DMS 273 treated with DMSO at 0.1 percent for 48 hours (cell line): ENCODE measurements at places on chromosomes 5 and 9.

DNA sequence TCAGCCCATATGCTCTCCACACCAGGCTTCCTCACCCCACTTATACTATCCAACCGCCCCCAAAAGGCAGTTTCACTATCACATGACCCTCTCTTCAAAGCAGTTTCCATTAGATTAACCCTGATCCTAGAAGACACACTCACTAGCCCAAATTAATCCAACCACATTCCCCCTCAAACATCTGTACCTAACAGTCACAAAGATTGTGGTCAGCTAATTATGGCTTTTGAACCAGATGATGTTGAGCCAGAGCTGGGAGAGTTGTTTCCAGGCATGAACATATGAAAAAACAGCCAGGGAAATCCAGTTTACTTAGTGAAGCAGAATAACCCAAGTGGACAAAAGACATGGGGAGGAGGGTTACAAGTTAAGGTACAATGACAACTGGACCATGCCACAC, 131.2 kb downstream of the SPOCK1 start:
- DNase-seq, result no peak

DNA sequence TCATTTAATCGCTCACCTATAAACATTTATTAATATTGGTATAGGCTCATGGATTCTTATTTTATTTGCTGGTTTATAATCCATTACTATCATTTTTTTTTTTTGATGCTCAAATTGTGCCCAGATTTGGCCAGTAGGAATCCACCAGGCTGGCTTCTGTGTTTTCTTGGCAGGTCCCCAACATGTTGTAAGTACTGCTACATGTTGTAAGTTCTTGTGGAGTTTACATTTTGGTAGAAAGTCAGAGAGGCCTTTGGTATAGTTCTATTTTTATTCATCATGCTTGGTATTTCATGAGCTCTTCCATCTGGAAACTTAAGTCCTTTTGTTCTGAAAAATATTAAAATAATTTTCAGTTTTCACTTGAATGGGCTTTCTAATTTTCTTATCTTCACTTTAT, 47.1 kb downstream of the MAT2B start:
- DNase-seq, result no peak

DNA sequence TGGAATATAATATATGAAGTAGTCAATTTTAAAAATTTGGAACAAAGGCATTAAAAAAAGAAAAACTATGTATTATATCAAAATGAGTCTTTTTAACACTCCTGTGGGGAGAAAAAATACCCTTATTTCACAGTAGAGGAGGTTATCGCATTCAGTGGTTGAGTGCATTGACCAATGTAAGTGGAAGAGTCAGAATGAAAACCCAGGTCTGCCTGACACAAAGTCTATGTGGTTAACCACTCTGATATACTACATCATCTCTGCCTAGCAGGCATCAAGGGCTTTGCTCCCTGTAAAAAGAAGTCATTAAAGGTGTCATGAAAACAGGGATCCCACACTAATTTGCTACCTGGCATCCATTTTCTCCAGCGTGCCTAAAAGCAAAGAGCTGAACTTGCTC, 417.2 kb upstream of the C9orf72 start:
- DNase-seq, result no peak

DNA sequence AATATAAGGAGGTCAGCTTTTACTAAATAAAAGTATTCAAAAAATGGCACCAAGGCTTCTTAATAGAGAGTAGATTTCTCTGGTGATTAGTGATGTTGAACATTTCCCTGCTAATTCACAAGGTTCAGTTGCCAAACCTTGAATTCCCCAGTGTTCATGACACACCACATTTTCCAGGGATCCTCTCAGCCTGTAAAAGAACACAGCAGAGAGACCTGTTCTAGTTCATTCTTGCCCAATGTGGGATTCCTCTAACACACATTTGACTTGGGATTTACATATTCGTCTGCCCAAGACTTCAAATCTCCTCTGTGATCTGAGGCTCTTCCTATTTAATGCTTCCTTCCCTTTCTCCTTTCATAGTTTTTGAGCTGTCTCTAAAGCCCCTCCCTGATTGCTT, 273.2 kb upstream of the CDH9 start:
- no peak for DNase-seq

- no peak for DNase-seq
Observed at GRCh38 chr5:2335733-2336515, 415.6 kb downstream of the IRX2 start.

DNA sequence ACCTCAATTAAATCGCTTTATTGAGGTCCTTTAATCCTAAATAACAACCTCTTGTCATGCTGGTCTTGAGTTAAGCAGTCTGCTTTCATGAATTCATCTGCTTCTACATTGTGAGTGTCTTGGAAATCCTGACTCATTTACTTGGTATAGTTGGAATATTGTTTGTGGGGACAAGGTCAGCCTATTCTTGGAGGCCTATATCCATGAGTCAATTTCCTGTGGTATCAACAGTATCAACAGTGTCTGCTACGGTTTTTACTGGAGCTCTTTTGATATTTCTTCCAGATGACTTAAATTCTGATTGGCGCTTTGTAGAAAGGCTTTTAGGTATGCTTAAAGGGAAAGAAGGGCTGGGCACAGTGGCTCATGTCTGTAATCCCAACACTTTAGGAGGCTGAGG, 71.2 kb upstream of the PARP8 start:
- no peak for DNase-seq

- DNase-seq, result no peak
Observed at GRCh38 chr9:97487861-97488260, 13.6 kb upstream of the TMOD1 start.

DNA sequence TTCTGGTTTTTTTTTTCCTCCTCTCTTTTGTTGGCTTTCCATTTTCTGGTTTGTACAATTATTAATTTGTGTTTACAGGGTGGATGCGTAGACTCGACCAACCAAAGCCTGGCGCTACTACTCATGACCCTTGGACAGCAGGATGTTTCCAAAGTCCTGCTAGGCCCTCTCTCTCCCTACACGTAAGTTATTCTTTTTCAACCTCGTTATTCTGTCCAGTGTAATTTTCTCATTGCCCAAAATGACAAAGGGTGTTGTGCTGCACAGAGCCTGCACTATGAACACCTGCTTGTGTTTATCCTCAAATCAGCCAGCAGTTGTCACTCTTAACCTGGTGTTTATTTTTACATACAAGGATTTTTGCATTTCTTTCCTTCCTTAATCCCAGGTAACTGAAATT, 56.6 kb downstream of the RCL1 start:
- DNase-seq, result no peak

DNA sequence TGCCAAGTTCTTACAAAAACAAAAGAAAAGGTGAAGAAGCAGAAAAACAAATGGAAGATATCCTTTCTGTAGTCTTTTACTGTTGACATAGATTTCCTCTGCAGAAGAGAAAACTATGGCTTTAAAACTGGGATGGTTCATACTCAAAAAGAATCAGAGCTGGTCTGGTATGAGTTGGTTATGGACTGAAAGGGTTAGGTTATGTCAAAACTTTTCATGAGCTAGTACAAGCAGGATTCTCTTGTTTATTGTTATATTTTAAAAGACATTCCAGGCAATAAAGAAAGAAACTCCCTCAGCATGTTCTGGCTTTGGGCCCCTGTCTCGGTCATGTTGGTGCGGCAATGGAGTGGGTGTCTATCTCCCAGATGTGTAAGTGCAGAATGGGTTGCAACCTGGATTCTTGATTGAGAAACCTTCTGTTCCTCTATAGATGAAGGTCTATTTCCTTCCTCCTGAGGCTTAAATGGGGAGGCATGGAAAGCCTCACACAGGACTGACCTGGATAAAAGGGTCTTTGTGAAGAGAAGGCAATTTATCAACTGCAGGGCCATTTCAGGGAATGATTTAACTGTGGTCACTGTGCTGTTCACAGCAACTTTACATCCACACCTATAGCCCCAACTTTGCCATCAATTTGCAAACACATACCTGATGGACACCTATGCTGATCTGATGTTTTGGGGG, 209.6 kb upstream of the TNC start:
- DNase-seq, result no peak

GRCh38 chr5:158802941-158803341, 296.8 kb downstream of the EBF1 start:
- DNase-seq, result no peak

DNA sequence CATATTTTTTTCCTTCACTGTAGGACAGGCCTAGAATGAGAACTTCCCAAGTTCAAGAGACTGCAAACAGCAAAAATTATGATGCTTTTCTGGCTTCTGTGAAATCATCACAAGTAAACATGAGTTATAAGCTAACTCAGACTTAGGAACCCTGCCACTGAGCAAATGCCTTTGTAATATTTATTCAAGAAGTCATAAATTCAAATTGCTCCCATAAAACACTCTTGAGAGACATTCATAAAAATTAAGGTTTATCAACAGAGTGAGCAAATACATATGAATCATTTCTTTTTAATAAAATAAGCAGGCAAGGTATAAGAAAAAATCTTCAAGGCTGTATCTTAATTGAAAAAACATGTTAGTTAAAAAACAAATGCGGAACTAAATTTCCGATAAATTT, 124.2 kb downstream of the GNA14 start:
- no peak for DNase-seq

GRCh38 chr9:113176803-113177202, 26.0 kb downstream of the SLC31A2 start:
- DNase-seq, result no peak

- no peak for DNase-seq
Observed at GRCh38 chr9:22148528-22148875, 139.4 kb upstream of the CDKN2B start.

- DNase-seq, result no peak
Observed at GRCh38 chr9:134590240-134591081, 51.1 kb upstream of the COL5A1 start.

DNA sequence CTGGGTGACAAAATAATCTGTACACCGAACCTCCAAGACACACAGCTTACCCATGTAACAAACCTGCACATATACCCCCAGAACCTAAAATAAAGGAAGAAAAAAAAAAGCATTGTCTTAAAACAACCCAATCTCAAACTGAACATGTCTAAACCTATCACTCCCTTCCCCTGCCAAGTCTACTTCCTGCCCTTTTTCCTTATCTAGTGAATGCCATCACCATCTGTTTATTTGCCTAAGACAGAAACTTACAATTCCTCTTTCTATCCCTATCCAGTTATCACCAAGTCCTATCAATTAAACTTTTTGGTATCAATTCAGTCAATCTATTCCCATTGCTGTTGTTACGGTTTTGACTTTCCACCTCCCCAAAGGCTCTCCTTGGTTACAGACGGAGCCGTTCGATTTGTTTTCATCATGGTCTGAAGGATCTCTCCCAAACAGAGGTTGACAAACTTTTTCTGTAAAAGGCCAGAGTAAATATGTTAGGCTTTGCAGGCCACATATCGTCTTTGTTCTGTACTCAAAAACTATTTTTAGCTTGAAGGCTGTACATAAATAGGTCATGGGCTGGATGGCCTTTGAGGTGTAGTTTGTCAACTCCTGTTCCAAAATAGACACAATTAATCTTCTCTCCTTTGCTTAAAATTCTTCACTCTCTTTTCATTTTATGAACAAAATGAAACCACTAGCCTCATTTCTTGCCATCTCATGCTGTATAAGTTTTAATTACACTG, 12.1 kb downstream of the NOL8 start:
- DNase-seq, result no peak

- no peak for DNase-seq
Observed at GRCh38 chr9:80147866-80148265, 576.1 kb downstream of the TLE4 start.
